Hindlimb muscle (tissue), 1 donor: ENCODE measurements at places on chromosomes 5 and 9.
A peak's percentile ranks its signal among the peaks of the same experiment; 100 is the strongest.

- DNase-seq = no peak
Measured at GRCh38 chr5:168746893-168747640, 167.9 kb upstream of the PANK3 start.

GRCh38 chr5:72123764-72124376 lies 16.6 kb downstream of the MAP1B start:
- no peak for DNase-seq

DNA sequence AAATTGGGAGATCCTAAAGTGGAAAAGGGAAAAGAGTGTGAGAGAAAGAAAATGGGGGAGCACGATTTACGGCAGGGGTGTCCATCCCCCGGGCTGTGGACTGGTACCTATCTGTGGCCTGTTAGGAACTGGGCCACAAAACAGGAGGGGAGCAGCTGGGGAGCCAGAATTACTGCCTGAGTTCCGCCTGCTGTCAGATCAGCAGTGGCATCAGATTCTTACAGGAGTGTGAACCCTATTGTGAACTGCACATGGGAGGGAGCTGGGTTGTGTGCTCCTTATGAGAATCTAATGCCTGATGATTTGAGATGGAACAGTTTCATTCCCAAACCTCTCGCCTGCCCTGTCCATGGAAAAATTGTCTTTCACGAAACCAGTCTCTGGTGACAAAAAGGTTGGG lies 108.3 kb upstream of the ADAMTSL1 start:
- no peak for DNase-seq

GRCh38 chr5:126004636-126005035 lies 418.6 kb upstream of the GRAMD2B start:
- peak; percentile 56 for DNase-seq

- DNase-seq = no peak
Measured at GRCh38 chr9:116057371-116057770, 96.2 kb upstream of the PAPPA start.

DNA sequence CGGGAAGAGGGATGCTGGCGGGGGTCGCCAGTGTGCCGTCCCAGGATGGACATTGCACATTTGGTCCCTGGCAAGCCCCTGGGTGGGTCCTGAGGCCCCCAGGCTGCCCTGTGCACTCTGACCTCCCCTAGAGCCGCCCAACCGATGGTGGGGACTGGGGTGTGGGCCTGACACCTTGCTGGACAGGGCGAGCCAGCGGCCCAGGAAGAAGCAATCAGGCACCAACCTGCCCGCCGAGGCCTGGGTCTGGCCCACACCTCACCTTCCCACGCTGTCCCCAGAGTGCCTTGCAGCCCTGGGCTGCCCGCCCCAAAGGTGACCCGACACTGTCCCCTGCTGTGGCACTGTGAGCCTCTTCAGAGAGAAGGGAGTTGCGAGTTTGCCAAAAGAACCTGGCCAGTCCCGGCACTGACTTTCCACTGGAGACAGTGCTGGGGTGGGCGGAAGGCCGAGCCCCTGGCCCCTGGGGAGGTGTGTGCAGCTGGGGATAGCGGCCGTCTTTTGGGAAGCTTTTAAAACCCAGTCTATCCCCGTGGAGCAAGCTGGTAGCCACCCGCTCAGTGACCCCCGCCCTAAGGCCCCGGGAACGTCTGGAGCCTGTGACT lies 12.0 kb upstream of the NRARP start:
- DNase-seq = no peak

DNA sequence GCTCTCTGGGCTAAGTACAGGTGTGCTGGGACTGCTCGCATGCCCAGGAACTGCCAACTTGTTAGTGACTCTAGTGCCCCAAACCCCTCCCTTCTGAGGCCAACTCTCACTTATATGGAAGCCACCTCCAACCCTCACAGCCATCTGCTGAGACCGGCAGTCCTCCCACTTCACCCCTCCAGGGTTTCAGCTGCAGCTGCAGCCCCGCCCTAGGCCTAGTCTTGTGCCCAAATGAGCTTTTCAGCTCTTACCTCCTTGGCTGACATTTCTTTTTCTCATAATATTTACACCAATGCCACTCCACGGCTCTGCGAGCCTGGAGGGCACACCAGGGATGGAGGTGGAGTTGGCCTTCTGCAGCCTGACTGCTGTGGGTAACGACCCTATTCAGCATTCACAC lies 166.6 kb downstream of the ROR2 start:
- no peak for DNase-seq

DNA sequence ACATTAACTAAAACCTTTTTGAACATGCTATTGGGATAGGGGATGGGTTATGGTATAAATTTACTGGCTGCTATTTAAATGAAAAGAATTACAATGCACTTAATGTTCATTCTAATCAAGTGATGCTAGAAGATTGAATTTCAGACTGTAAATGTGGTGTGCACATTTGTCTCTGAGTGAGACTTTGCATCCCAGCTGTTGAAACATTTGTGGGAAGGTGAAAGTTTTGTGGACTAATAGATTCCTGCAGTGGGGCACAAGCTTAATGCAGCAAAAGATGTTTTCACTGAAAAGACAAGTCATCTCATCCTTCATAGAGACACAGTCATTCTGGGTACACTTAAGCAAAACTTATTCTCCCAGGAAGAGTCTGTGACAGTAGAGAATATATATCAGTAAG lies 323.6 kb downstream of the NFIB start:
- DNase-seq = no peak

- DNase-seq = no peak
Measured at GRCh38 chr9:85004818-85005413, 335.4 kb downstream of the NTRK2 start.

GRCh38 chr5:128192368-128192767 lies 108.8 kb downstream of the SLC12A2 start:
- no peak for DNase-seq

DNA sequence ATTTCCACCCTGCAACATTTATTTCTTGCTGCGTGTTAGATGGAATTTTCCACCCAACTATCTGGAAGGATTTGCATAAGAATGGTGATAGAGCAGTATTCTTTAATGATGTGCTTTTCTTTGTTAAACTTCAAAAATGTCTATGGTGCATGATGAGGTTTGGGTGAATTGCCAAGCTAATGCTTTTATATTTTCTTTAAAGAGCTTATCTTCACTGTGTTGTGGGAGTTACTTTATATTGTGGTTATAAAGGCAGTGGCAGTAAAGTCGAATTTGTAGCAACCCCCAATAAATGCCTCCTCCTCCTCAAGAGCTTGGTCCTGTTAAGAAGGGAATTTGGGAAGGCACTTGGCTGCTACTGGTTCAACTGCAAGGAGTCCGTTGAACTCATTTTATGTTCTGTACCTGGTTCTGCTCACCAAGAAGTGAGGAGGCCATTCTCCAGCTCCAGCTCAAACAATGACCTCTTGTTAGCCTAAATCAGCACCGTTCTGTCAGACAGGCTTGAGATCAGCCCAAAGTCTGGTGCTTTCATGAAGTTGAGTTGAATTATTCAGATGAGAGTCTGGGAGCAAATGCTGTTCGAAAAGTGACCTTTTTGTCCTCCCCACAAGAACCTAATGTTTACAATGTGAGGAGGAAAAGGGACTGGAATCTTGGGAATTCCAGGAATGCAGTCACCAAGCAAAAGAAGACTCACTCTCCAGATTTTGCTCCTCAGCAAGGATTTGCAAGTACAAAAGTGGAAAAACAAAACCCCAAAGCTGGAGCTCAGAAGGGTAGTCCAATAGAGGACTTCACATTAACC lies 217.0 kb downstream of the TMEM38B start:
- no peak for DNase-seq

GRCh38 chr5:126497506-126497905 lies 74.3 kb downstream of the GRAMD2B start:
- no peak for DNase-seq

DNA sequence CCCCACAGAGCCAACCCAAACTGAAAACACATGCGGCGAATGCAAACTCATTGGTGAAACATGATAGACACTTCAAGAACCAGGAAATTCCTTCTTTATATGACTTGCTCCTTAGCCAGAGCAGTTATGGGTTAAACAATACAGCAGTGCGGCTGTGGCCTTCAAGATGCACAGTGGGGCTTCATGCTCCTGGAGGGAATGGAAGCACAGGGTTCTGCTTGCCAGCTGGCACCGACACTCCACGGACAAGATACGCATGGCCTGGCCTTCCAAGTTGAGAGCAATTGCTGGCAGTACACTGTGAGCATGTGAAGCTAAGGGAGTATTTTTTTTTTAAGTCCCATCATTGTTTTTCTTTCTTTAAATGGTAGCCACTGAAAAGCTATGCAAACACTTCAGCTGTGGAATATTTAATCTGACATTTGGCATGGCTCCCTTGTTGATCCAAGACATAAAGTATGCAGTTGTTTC lies 451.6 kb upstream of the CD180 start:
- DNase-seq = peak; percentile 92

DNA sequence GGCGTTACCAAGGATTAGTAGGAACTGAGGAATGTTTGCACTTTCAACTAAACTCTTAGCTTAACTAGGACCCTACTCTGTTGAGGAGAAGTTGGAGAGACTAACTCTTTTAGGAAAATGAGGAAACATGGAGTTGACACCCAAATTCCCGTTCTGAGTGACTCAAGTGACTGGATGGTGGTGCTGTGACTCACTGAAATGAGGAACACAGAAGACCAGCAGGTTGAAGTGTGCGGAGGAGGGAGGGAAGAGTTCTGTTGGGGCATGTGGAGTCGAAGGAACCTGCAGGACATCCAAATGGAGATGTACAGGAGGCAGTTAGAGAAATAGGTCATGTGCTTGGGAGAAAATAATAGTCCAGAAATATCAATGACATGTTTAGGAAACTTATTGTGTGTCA lies 8.2 kb downstream of the HEXB start:
- no peak for DNase-seq

- DNase-seq = no peak
Measured at GRCh38 chr5:58450018-58450417, 9.9 kb downstream of the PLK2 start.

- DNase-seq = no peak
Measured at GRCh38 chr5:76040806-76041205, 42.4 kb upstream of the SV2C start.

DNA sequence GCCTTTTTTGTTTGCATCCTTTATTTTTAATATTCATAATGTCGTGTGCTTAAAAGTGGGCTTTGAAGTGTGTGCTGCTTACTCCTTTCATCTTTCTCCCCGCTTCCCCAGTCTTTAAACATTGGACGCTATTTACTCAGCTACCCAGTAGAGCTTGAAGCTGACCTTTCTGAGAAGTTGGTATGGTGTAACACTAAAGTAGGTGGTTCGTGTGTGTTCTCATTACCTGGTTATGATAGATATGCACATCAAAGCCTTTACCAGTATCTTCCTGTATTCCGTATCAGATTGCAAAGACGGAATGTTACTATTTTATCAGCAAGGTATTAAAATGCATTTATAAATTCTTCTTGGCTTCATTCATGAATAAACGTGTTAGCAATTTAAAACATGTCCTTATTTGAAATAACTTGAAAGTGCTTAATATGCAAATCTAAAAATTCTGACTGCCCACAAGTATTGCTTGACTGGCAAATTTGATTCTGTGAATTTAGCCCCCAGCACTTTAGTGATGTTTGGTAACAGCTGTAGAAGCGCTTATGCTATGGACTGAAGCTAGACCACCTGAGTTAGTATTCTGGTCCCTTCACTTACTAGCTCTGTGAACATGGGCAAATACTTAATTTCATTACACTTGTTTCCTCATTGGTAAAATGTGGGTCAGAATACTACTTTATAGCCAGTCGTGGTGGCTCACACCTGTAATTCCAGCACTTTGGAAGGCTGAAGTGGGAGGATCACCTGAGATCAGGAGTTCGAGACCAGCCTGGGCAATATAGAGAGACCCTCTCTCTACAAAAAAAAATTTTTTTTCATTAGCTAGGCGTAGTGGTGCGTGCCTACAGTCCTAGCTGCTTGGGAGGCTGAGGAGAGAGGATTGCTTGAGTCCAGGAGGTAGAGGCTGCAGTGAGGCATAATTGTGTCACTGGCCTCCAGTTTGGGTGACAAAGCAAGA lies 1.7 kb downstream of the RRAGA start:
- no peak for DNase-seq

DNA sequence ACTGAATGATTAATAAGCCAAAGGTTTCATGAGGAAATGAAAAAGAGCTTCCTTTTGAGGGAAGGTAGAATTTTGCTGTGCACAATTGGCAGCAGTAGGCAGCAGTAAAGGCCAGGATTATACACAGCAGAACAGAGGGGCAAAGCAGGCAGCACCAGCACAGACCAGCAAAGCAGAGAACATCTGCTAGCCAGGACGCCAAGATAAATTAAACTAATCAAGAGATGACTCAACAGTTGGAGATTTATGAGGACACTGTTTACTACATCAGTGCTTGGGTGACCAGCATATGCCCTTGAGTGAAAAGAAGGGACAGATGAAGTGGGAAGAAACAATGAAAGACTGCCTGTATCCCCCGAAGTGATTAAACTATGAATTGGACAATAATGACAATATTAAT lies 871.4 kb upstream of the CDH10 start:
- no peak for DNase-seq

DNA sequence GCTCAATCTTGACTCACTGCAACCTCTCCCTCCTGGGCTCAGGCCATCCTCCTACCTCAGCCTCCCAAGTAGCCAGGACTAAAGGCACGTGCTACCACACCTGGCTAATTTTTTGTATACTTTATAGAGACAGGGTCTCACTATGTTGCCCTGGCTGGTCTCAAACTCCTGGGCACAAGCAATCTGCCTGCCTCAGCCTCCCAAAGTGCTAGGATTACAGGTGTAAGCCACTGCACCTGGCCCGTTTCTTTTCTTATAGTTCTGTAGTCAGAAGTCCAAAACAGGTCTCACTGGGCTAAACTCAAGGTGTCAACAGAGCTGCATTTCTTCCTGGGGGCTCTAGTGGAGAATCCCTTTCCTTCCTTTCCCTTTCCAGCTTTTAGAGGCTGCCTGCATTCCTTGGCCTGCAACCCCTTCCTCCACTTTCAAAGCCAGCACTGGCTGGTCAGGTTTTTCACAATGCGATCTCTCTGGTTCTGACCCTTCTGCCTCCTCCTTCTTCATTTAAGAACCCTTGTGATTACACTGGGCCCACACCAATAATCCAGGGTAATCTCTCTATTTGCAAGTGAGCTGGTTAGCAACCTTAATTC lies 16.3 kb downstream of the IRF1 start:
- no peak for DNase-seq

DNA sequence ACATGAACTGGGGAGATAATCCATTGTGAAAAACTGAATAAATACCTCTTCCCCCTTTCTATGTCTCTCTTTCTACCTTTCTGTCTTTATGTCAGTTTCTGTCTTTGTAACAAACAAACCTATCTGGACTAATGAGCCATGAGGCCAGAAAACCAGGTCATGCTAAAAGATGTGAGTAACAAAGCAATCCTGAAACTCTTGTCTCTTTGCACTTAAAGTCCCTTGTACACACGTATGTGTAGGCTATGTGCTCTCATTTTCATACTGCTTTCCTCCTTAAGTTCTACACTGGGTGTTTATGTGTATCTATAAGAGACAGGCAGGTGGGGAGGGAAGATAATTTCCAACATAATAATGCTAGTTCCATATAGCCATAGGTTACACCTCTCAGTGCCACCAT lies 123.8 kb upstream of the PTGER4 start:
- no peak for DNase-seq

DNA sequence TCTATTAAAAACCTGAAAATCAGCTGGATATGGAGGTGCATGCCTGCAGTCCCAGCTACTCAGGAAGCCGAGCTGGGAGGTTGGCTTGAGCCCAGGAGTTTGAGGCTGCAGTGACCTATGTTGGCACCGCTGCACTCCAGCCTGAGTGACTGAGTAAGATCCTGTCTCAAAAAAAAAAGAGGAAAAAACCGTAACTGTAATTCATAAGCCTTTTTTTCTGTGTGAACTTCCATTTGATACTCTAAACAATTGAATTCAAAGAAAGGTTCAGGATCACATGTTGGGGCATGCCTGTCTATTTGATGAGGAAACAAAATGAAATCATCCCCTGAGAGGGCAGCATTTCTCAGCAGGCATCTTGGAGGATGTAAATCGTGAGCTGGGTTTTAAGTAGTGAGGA lies 38.8 kb downstream of the ITGA2 start:
- DNase-seq = no peak
